Stimulated activated CD4-positive, alpha-beta T cell treated with anti-CD3 and anti-CD28 coated beads, Interleukin-12 subunit alpha, Interleukin-12 subunit beta, amount 100 ng/mL, for 4 hours (primary cell): ENCODE measurements at places on chromosomes 16 and 17.

DNA sequence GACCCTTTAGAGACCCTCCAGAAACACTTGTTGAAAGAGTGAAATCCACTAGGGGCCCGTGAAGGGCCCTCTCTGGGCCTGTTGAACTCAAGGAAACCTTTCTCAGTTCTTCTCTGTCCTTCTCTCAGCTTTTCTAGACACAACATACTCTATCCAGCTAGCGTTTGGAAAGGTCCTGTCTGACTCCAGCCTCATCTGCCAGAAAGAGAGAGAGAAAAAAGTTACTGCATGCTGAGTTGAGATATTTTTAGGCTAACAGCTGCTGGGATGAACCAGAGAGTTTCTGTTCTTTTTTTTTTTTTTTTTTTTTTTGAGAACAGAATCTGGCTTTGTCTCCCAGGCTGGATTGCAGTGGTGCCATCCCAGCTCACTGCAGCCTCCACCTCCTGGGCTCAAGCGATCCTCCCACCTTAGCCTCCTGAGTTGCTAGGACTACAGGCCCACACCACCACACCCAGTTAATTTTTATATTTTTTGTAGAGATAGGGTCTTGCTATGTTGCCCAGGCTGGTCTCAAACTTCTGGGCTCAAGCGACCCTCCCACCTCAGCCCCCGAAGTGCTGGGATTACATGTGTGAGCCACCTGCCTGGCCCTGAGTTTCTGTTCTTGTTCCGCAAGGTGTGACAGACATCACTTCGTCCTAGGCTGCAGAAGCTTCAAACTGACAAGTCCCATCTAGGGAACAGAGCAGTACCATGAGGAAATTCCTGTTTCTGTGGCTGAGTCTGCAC, 14.9 kb upstream of the TEX2 start:
- DNase-seq: no peak

GRCh38 chr16:68590201-68590994, 51.3 kb downstream of the ZFP90 start:
- DNase-seq: peak; percentile 69

DNA sequence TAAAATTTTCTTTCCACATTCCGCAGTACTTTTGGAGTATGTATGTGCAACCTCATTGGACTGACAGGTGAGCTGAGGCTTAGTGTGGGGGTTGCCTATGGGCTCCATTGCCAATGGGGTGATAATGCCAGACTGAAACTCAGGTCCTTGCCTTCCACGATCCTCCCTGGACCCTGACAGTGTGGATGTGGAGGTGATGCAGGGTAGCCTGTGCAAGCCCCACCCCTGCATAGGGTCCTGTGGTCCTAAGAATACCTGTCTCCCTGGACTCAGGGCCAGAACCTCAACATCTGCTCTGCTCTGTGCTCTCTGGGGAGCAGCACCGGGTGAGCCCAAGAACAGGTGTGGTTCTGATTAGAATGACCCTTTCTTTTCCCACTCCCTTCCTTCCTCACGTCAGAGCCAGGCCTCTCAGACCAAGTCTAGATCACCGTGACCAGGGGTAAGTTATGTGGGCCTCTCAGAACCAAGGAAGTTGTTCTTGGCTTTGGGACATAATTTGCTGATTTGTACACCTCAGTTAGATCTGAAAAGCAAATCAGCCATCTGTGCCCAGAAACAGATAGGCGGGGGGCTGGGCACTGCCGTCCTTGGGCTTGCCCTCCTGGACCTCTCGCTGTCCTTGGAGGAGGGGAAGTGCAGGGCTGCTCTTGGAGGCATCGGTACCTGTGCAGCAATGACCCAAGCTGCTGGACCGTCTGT, 8.4 kb upstream of the TNS4 start:
- no peak for DNase-seq

DNA sequence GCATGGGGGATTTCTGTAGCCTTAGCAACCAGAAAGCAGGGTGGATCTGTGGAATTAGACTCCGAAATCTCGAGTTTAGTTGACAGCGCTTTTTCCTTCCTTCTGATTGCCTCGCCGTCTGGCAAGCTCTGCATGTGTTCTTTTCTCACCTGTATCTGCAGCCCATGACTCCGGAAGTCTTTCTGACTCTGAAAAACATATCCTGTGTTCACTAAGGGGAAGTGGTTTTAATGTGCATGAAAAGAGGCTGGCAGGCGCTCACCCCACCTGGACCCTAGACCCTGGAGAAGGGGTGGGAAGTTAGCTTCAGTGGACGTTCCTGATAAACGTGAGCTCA, 158.5 kb downstream of the RPTOR start:
- DNase-seq: no peak

GRCh38 chr16:70685938-70686375, at the start of gene MTSS2:
Gene MTSS2, minus strand, starts transcription at chr16:70686053. Its CDS starts 262 bp downstream, at chr16:70685791.
- DNase-seq: peak; percentile 27

DNA sequence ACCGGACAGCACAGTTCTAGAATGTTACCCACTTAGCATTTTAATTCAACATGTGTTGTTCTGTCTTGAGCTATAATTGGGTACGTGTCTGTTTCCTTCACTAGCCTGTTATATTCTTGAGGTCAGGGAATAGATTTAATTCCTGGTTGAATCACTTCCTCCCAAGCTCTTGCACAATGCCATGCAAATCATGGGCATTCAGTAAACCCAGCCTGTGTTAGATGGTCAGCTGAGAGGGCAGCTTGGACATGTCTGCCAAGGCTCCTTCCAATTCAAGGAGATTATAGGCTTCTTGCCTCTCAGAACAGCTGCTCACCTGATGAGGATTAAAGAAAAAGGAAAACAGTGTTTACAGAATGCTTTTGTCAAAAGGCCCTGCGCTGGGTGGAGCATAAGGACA, 12.6 kb downstream of the C1QTNF1 start:
- no peak for DNase-seq

- no peak for DNase-seq
Measured at GRCh38 chr17:66146394-66146793, 45.5 kb downstream of the CEP112 start.

GRCh38 chr16:6694636-6695035, 638.0 kb upstream of the RBFOX1 start:
- no peak for DNase-seq
